Activated naive CD8-positive, alpha-beta T cell treated with anti-CD3 and anti-CD28 coated beads, Interleukin-2, amount 10 ng/mL, durations not matched to agents 7 days and 5 days (primary cell): ENCODE measurements at places on chromosomes 16 and 17. TPM values are rescaled to one million over a fixed set of nuclear protein-coding genes. Genes with fewer than 3 reads are reported as not detected.

Gene PDILT
- total RNA-seq: not detected

Gene CRYBA1
- not detected for total RNA-seq

DNA sequence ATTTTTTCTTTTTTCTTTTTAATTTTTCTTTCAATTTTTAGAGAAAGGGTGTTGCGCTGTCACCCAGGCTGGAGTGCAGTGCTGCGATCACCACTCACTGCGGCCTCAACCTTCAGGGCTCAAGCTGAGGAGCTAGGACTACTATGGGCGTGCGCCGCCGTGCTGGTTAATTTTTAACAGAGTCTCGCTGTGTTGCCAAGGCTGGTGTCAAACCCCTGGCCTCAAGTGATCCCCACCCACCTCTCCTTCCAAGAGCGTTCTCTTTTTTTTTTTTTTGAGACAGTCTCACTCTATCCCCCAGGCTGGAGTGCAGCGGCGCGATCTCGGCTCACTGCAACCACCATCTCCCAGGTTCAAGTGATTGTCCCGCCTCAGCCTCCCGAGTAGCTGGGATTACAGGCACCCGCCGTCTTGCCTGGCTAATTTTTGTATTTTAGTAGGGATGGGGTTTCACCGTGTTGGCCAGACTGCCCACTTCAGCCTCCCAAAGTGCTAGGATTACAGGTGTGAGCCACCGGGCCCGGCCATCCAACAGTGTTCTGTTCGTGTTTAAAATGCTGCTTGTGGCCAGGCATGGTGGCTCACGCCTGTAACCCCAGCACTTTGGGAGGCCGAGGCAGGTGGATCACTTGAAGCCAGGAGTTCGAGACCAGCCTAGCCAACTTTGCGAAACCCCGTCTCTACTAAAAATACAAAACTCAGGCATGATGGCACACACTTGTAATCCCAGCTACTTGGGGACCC lies 14.5 kb upstream of the RPL13 start:
- DNase-seq: no peak

Gene MARCHF10
- 0.14 TPM for total RNA-seq

- DNase-seq: no peak
These were observed 16.0 kb upstream of the SMIM5 start for GRCh38 chr17:75617218-75617617.

GRCh38 chr17:79211061-79211770 lies 136.6 kb downstream of the ENGASE start:
- no peak for DNase-seq

DNA sequence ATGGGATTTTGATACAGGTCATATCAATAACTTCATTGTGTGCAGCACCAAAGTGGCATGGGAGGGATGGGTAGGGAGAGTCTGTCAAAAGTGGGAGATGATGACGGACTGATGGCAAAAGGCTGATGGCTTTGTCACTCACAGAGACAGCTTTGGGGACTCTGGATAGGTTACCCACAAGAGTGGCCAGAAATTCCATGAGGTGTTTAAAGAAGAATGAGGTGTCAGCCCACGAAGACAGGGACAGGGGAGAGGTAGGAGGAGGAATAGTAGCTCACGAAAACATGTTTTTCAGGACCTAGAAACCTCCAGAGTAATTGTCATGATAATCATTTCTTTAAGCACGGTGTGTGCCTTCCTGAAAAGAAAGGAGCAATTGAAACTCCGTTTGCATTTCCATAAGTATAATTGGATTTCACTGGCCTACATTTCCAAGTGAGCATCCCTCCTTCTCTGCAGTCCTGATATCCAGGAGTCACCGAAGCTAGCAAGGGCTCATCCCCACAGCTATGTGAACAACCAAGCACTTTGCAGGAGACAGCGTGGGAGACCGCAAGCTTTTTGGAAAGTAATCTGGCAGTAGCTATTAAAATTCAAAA lies 60.0 kb downstream of the HSD17B2 start:
- DNase-seq: no peak

DNA sequence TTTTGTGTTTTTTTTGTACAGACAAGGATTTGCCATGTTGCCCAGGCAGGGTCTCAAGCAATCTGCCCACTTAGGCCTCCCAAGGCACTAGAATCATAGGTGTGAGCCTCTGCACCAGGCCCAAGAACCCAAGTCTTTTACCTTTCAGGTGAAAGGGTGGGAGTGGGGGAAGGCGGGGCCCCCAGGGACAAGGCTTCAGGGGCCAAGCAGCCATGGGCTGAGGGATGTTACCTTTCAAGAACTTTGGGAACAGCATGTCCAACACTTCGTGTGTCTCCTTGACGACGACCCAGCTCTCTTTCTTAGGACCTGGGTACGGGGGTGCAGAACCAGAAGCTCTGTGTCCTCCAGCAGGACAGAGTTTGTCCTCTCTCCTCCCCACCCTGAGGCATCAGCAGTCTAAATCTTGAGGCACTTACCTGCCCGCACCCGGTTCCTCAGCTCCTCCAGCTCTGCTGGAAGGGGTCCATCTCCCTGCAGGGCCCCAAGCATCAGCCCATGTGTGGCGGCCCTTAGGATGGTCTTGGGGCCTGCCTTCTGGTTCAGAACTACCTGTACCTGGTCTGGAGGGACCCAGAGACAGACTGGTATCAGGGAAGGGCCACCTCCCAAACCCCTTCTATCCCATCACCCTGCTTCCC lies 9.0 kb downstream of the SLC5A2 start:
- no peak for DNase-seq

- no peak for DNase-seq
These were observed 39.9 kb upstream of the INTS2 start for GRCh38 chr17:61967729-61968128.

DNA sequence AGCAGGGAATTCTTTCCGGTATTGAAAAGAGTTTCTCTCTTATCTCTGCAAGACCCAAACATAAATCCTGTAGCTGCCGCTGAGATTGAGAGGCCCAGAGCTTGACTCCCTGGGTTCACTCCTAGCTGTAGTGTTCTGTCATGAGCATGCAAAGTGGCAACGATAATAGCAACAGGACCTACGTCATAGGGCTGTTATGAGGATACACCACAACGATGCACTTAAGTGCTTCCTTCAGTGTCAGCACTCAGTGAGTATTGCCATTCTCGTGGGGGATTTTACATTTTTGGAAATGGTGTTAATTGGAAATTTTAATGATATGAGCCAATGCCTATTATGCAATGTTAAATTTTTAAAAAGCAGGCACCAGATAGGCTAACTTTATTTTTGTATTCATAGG lies 199.8 kb downstream of the CYLD start:
- DNase-seq: no peak

DNA sequence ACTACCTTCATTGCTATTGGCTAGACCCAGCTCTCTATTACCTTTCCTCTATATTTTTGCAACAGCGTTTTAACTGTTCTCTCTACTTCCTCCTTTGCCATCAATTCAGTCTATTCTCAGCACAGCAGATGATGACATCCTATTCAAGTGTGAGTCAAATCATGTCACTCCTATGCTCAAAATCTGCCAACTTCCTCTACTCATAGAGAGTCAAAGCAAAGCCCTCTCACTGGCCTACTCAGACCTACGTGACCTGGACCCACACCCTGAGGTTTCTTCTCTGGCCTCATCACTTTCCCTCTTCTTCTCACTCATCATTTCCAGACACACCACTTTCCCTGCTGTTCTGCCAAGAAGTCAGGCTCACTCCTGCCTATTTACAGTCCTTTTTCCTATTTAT lies 289.0 kb upstream of the AXIN2 start:
- DNase-seq: no peak

Gene CSH1
- total RNA-seq: not detected

Gene METTL2A
- total RNA-seq: 17.7 TPM

Gene NLRC3
- total RNA-seq: 97.4 TPM

- no peak for DNase-seq
These were observed 37.2 kb upstream of the GAN start for GRCh38 chr16:81277541-81278080.
